ENCODE measurements at places on chromosomes 12 and 14.
A peak's percentile ranks its signal among the peaks of the same experiment; 100 is the strongest.

DNA sequence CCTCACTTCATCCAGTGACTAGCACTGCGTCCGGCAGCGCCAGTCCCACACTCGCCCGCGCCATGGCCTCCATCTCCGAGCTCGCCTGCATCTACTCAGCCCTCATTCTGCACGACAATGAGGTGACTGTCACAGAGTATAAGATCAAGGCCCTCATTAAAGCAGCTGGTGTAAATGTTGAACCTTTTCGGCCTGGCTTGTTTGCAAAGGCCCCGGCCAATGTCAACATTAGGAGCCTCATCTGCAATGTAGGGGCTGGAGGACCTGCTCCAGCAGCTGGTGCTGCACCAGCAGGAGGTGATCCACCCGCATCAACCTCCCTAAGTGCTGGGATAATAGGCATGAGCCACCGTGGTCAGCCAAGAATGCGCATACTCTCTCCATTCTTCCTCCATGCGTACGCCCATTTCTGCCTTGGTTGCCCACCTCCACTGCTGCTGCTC, 59.9 kb downstream of the IRF2BPL start:
- no peak for DNase-seq

GRCh38 chr14:91381801-91382670, 35.6 kb downstream of the CCDC88C start:
- DNase-seq = no peak

GRCh38 chr14:42316693-42317092, 710.0 kb downstream of the LRFN5 start:
- no peak for DNase-seq

DNA sequence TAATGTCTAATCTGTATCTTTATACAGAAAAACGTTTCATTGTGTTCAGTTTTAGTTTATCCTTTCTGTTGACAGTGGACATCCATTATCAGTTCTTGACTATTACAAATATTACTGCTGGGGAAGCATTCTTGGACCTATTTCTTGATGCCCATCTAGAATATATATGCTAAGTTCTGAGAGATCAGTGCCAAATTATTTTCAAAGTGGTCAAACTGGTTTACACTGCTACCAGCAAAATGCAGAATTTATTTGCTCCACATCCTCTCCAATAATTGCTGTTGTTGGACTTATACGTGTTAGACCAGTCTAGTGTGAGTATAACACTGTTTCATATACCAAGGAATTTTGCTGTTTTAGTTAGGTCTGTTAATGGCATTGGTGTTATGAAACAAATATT, 85.5 kb upstream of the TRAF3 start:
- DNase-seq = no peak

DNA sequence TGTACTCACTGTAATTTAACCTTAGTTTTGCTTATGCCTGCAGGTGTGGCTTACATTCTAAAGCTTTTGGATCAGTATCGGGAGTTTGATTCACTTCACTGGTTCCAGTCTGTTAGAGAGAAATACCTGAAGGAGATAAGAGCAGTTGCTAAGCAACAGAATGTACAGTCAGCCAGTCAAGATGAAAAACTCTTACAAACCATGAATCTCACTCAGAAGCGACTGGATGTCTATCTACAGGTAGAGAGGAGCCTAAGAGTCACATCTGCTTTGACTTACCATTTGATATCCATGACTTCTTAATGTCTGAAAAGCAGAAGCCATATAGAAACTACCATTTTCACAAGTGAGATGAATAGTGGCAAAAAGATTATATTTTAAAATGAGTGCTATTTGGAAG, 56.5 kb downstream of the WASHC4 start:
- no peak for DNase-seq

DNA sequence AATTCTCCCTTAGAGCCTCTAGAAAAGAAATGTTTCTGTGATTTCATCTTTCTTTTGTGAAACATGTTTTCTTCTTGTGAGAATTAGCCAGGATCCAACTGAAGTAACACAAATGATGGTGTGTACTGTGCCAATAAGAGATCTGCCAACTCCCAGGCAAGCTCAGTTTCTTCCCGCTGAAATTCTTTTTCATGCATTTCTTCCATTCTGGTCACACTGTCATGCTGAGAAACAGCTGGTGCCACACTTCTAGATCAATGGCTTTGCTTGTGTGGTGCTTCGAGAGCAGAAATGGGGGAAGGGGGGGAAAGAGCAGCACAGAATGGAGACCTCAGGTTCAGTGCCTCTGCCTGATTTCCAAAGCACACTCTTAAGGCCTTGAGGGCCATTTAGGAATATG, 41.4 kb upstream of the FGF6 start:
- DNase-seq = no peak

- DNase-seq = no peak
Measured at GRCh38 chr14:90785471-90785870, 30.8 kb downstream of the TTC7B start.

DNA sequence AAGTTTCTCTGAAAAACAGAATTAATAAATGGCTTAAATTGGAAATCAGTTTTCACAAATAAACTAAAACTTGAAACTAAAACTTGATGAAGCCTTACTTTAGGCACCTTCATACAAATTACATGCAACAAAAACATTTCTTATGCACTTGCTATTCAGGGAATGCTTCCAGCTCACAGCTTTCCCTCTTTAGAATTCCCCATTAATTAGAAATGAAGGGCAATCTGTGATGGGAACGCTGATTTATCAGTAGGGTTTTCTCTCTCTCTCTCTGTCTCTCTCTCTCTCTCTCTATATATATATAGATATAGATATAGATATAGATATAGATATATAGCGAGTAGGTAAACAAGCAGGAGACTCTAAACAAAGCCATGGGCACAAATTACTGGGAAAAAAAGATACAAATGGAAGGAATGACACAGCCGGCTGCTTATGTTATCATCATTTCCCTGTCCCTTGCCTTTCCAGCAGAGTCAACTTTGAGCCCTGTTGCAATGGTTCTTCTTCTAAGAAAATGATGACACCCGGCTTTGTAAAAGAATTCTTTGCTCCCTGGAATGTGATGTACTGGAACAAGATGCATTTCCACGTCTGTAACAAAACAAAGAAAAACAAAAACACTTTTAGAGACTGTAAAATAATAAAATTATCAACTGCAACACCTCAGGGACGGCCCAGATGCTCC, 1121.6 kb upstream of the TMEM132C start:
- no peak for DNase-seq

GRCh38 chr14:22887260-22887989, 4.4 kb downstream of the REM2 start:
- DNase-seq = peak; percentile 46

GRCh38 chr14:61417883-61418455, 96.6 kb downstream of the PRKCH start:
- no peak for DNase-seq

DNA sequence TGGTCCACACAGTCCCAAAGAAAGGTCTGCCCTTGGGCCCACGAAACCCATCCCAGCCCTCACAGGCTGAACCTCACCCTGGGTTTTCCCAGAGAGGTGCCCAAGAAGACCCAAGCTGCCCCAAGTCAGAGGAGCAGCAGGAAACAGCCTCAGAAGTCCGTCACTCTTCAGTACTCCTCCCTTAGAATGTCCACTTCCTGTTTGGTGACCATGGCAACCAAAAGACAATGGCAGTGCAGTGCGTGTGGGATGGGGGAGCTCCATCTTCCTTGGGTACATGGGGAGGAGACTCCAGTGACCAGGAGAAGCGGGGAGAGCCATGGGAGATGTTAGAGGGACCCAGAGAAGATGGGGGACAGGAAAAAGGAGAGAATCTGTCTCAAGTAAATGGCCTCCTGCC, 11.3 kb downstream of the SELPLG start:
- DNase-seq = peak; percentile 19

GRCh38 chr14:40282196-40282595, 850.0 kb upstream of the FBXO33 start:
- DNase-seq = no peak

DNA sequence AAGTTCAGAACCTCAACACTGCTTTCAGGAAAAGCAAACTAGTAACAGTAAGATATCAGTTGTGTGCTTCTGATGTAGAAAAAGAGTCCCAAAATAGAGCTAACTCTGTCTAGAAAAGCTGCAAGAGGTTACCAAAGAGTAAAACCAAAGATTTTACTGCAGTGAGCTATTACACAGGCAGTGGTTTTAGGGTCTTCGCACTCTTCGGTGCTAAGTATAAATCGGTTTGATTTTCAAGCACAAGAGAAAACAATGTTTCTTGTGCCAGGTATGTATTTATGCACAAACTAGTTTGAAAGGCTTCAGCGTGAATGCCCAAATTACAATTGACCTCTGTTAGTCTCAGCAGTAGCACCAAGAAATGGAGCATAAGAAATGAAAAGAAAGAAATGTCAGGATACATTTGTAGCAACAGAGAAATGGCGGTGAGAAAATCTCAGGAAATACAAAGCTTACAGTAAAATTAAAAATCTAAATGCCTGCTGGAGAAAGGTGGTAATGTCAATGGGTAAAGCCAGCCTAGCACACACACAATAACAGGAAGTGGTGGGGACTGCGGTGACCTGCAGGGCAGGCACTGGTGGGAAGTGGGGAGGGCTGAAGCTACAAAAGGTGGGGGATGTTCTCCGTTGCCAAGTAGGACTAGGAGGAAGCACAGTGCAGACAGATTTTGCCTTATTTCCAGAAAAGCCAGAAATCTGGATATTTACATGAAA, 18.0 kb upstream of the DYRK2 start:
- peak; percentile 78 for DNase-seq

GRCh38 chr14:58479975-58480374, 52.5 kb downstream of the KIAA0586 start:
- no peak for DNase-seq

GRCh38 chr14:36361210-36361853, 40.9 kb upstream of the MBIP start:
- no peak for DNase-seq

GRCh38 chr12:31897781-31898503, 61.3 kb upstream of the RESF1 start:
- DNase-seq = peak; percentile 30

DNA sequence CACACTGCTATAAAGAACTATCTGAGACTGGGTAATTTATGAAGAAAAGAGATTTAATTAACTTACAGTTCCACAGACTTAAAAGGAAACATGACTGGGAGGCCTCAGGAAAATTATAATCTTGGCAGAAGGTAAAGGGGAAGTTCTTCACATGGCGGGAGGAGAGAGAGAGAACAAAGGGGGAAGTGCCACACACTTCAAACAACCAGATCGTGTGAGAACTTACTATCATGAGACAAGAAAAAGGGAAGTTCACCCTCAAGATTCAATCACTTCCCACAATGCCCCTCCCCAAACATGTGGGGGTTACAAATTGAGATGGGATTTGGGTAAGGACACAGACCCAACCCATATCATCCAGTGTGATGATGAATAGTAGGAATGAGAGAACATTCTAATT, 366.5 kb downstream of the LRFN5 start:
- DNase-seq = no peak

DNA sequence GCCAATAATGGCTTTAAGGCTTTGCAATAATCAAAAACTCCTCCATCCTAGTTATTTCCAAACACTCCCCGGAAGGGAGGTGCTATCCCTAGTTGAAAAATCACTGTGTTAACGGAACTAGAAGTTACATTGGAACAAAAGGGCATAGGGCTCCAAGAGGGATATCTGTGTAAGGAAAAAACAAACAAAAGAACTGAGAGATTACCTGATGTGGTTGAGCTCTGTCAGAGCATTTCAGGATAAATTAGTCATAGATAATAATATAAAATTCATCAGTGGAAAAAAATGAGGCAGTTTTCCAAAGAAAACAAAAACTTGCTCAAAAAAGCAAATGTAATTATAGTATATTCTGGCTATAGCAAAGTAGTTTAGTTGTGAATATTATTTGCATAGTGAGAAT, 27.4 kb upstream of the PAPLN start:
- no peak for DNase-seq

DNA sequence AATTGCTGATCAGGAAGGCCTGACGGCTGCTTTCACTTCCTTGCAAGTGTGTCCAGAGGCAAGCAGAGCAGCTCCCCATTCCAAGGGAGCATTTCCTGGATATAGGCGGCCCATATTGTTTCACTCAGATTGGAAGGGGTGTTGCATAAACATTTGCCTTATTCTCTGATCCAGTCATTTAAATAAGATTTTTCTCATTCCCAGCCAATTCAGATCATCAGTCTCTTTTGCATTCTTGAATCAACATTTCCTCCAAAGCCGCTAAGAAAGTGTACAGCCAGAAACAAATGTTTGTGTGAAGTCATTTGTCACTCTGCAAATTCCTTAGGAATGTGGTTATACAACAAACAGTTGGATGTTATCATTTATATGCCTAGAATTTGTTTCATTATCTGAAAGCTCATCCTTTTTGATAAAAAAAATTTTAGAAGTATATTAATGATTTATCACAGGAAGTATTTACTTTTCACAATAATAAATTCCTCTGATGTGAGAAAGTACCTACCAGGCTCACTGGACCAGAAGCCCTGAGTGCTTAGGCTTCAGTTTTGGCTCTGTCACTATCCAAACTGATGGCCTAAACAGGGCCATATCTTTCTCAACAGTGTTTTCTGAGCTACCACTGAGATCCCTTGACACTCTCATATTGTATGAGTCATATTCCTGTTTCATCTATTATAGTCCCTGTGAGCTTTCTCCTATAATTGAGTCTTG, 379.6 kb downstream of the CCDC91 start:
- DNase-seq = no peak

DNA sequence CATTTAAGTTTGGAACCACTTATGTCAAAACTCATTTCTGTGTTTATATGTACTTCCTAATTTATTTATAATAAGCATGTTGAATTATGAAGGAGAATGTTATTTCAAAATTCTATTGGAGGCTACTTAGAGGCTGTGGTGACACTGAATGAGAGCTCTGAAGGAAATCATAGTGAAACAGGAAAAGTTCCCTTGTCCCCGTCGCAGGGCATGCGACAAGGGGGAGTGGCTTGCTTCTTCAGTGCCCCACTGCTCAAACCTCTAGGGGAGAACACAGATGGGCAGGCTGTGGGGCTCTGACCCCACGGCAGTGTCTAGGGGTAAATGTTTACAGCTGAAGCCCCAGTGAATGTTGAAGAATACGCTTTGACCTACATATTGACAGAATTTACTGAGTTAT, 261.9 kb downstream of the RAD51B start:
- no peak for DNase-seq

- DNase-seq = no peak
Measured at GRCh38 chr14:44279357-44279756, 227.7 kb downstream of the FSCB start.

DNA sequence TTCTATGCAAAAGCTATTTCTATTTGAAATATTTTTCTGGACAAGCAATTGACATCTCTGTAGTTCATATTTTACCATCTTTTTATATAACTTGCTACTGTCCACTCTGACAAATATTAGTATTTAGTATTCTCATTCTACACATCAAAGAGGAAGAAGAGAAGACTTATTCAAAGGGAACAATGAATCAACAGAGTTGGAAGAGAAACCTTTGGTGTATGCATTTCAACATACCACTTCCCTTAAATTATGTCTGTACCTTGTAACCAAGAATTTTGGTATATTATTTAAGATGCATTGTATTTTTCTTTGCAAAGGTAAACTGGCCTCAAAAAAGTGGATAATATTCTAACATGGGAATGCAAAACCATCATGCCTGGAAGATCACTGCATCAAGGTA, 72.1 kb upstream of the DUSP6 start:
- no peak for DNase-seq
